ENCODE measurements at places on chromosomes 3 and 15.
A peak's percentile ranks its signal among the peaks of the same experiment; 100 is the strongest.

- ATAC-seq = no peak
These were observed 15.9 kb upstream of the DRD3 start for GRCh38 chr3:114194750-114195149.

DNA sequence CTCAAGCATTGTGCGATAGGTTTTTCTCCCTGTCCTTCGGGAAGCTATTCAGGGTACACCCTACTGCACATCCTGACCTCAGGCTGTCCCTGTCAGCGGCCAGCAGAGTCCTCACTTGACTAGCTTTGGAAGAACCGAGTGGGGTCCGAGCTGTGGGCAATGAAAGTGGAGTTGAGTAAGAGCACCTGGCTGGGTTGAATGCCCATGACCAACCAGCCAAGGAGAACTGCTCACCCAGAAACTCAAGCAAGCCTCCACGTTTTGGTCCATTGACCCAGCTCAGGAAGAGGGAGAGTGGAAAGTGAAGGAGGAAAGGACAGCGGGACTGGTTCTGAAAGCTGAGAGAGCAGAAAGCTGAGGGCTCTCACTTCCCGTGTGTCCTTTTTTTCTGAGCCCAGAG, 36.0 kb upstream of the HDGFL3 start:
- no peak for ATAC-seq

- ATAC-seq = peak; percentile 41
These were observed at the start of gene PLXND1 for GRCh38 chr3:129606636-129607390. Gene PLXND1 (minus strand): TSS chr3:129606676. CDS start chr3:129606639, 37 bp downstream.

DNA sequence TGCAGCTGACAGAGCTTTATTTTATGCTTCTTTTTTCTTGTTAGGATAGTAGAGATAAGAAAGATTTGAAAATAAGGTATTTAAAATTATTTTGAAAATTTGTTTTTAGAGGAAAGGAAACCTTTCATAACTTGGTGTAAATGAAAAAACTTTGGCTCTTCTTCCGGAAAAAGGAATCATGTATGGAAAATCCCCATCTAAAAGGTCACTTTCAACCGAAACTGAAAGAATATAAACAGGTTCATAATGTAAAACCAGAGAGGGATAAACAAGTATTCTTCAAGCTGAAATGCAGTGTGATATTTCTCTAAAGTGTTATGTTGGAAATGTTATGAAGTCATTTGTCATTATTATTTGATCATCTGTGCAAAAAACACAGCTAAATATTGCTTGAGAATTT, 246.8 kb downstream of the NFKBIZ start:
- no peak for ATAC-seq

GRCh38 chr3:113205481-113205880, 5.9 kb upstream of the BOC start:
- ATAC-seq = no peak

- no peak for ATAC-seq
These were observed 6.6 kb upstream of the GPR171 start for GRCh38 chr3:151209654-151210053.

- ATAC-seq = peak; percentile 27
These were observed 961.4 kb downstream of the EPHA3 start for GRCh38 chr3:90068783-90069182.

GRCh38 chr3:145017959-145018358, 1046.3 kb downstream of the DIPK2A start:
- no peak for ATAC-seq

- peak; percentile 34 for ATAC-seq
These were observed 211.6 kb upstream of the LRRN1 start for GRCh38 chr3:3587647-3587972.

- ATAC-seq = peak; percentile 48
These were observed 279.3 kb upstream of the C2CD4B start for GRCh38 chr15:62444104-62445022.

DNA sequence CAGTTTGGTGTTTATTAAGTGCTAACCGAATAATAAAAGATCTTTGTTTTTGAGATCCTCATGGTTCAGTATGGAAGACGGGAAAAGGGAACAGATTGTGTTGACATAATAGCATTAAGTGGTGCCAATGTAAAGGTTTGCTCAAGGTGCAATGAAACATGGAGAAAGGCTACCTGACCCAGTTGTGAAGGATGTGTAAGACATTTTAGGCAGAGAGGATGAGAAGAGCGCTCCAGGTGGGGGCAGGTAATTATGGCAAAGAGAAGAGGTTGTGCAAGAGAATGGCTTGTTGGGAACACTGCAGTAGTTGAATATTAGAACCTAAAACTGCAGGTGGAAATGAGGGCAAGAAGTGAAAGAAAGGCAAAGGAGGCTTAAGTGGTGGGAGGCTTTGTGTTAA, 140.8 kb downstream of the DIPK2A start:
- no peak for ATAC-seq

DNA sequence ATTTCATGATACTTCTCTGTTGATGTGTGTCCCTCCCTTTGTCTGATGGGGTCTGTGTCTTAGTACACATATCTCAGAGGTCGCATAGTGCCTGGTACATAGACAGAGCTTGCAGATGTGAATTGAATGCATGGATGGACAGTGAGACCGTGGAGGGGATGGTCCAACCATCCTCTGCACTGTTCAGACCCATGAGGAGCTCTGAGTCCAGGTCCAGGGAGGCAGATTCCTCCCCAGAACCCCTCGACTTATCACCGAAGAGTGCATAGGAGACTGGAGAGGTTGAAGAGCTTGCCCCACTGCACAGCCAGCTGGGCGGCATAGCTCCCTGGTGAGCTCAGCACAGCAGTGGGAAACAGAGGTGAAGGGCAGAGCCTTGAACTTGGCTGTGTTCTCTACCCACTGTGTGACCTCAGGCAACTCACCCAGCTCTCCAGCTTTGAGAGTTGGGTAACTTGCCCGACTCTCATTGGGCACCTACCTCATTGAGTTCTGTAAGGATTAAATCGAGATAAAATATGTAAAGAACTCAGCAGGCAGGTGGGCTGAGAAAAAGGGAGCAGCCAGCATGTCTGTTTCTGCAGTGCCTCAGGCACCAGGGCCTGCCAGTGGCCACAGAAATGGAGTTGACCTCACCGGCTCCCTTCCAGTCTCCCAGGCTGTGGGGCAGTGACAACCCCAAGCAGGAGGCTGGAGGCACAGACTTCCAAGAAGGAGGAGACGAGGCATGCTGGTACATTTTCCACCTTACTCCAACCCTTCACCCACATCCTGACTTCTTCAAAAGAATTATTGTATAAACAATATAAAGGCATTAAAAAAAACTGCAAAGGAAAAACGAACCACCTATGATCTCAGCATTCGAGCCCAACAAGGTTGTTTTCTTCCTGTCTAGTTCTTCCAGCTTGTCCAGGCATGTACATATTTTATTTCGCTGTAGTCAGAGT, 54.1 kb upstream of the TFRC start:
- no peak for ATAC-seq

DNA sequence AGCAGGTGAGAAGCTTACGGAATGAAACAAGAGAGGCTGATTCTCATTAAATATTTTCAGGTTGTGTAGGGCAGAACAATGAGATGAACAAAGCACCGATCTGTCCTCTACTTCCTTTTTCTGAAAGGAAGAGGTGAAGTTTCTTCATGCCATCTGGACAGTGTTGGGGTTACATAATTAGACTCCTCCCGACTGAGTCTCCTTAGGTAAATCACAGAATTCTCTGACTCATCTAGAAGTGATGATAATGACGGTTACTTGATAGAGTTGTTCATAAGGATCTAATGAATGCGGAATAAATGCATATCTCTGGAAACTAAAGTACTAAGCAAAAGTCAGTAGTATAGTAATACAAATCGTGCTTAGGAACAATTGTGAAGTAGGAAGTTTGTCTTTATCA, 21.2 kb downstream of the CRTC3 start:
- peak; percentile 82 for ATAC-seq

GRCh38 chr3:25992606-25993005, 202.7 kb downstream of the OXSM start:
- no peak for ATAC-seq

DNA sequence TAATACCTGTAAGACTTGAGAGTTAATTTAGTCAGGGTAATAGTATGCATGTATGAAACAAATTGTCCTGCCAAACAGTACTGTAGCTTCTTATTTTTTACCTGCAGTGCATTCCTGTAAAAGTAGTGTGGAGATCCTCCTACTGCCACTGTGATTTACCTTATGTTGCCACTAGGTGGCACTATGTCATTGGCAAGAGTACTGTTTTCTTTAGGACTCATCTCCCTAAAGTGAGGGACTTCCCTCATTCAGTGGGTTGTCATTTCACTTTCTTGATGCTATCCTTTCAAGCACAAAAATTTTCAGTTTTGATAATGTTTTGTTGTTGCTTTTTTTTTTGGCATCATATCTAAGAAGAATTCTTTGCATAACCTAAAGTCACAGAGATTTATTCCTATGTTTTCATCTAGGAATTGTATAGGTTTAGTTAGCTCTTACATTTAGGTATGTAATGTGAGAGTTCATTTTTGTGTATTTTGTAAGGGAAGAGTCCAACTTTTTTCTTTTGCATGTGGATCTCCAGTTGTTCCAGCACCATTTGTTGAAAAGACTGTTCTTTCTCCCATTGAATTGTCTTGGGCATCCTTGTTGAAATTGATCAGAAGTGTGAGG, 105.7 kb downstream of the AKAP13 start:
- peak; percentile 60 for ATAC-seq
